AG08396 (cell line): ENCODE measurements at places on chromosomes 1 and 21.

DNA sequence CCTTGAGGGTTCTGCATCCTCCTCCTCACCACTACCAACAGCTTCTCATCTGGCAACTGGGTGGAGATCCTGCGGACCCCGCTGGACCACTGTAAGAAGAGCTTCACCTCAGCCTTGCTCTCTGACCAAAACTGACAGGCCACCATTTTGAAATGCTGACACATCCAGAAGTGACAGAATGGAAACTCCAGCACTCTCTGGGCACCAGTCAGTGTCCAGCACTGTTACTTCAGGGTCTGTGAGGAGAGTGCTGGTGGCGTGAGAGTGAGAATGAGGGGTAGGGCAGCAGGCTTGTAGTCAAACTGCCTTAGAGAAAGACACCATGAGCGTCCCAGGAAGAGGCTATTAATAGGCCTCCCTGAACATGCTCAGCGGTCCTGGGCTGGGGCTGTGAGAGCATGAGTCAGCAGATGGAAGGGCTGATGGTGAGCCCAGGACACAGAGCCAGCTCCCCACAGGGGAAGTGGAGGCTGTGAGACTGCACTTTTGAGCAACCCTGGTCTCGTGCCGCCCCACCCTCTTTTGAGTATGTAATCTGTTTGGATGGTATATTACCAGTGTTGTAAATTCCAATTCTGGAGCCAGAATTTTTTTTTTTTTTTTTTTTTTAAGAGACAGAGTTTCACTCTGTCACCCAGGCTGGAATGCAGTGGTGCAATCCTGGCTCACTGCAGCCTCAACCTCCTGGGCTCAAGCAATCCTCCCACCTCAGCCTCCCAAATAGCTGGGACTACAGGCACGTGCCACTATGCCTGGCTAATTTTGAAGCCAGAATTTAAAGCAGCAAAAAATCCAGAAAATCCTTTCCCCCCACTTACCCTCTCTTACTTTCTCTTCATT, 34.4 kb upstream of the SLC30A1 start:
- peak; percentile 89 for DNase-seq

DNA sequence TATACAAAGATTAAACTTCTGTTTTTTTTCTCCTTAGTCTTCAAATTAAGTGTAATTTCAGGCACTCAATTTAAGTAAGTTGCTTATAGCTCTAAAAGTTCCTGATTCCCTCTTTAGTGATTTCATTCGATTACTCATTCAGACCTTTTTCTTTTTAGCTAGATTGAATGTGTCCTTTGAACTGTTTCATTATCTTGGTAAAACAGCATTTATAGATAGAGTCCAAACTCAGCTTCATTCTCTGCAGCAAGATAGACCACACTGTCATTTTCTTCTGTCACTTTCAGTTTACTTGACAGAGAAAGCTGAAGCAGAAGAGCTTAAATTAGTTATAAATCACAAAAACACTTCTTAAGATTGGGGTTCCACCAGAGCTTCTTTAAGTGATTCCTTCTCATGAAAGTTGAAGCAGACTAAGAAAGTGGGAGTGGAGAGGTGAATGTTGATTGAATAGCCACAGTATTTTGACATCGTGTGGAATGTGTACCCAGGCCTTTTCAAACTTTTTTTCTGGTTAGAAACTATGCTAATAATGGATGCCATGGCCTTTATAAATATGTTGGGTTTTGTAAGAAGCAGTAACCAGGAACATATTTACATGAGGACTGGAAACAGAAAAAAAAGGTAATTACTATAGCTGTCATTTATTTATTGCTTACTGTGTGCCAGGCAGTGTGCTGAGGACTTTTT, 52.2 kb downstream of the ZBTB40 start:
- DNase-seq, result peak; percentile 27

DNA sequence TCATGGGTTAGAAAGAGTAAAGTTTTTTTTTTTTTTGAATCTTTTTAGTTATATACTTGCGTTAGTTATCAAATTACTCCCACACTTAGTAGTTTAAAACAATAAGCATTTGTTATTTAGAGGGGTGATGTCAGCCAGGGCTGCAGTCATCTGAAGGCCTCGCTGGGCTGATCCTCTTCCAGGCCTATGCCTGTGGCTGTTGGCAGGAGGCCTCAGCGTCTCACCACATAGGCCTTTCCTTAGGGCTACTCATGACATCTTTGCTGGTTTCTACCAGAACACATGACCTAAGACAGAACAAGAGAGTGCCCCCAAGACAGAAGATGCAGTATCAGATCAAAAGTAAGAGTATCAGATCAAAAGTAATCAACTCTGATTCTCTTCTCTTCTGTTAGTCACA, 167.4 kb downstream of the HHAT start:
- no peak for DNase-seq

DNA sequence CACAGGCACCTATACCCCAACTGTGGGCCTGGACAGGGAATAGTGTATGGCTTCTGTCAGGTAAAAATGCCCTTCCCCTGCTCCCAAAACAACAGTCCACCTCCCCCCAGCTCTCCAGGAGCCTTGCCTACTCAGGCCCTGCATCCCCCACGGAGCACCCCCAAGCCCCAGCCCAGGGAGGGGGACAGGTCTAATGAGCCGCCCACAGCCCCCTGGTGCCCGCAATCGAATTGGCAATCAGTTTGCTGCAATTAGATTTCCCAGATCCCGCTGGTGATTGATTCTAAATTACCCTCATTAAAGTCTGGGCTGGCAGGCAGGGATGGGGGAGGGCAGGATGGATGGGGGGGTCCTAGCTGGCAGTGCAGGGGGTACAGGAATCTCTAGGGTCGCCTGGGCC, 8.1 kb downstream of the SDC3 start:
- DNase-seq, result no peak

DNA sequence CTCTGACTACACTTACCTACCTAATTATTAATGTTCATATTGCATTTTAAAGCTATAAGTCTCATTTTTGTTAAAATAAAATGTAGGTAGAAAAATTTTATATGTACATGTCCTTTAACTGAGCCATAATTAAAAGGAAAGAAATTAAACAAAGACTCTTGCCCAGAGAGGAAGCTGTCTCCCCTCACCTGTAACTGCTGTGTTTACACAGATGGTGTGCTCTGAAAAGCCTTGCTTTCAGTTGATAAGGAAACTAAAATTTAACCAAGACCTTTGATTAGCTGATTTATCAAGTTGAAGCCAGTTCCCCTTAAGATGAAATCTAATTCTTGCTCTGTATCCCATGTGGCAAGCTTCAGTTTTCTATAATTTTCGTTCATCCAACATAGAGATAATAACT, 213.5 kb downstream of the LYPLAL1 start:
- no peak for DNase-seq

GRCh38 chr1:113835686-113836290, 23.5 kb upstream of the RSBN1 start:
- DNase-seq, result peak; percentile 21

DNA sequence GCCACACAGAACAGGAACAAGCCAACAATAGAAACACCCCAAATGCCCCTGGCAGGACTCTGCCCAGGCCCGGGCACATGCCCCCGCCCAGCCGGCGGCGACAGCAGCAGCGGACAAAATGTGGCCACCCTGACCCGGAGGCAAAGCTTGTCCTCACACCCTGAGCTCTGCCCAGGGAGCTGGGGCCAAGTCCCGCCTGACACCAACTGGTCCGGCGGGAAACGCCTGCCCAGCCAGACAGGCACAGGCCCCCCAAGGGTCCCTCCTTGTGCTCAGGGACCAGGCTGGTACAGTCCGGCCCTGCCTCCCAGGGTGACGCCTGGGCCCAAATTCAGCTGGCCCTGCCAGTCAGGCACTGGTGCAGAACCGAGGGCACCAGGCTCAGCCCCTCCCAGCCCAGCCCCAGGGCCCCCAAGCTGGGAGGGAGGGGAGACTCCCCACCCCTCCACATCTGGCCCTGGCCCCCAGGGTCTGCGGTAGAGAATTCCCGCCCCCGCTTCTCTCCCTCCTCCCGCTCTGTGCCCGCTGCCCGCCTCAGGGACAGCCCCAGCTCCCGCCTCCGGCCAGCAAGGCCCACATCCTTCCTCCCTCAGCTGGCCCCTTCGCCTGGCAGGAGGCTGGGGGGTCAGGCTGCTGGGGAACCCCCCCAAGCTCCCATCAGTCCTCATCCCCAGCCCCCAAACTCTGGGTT, 2.0 kb downstream of the AHDC1 start:
- DNase-seq, result peak; percentile 57

- DNase-seq, result no peak
Measured at GRCh38 chr1:110686188-110686587, 11.4 kb upstream of the KCNA3 start.

DNA sequence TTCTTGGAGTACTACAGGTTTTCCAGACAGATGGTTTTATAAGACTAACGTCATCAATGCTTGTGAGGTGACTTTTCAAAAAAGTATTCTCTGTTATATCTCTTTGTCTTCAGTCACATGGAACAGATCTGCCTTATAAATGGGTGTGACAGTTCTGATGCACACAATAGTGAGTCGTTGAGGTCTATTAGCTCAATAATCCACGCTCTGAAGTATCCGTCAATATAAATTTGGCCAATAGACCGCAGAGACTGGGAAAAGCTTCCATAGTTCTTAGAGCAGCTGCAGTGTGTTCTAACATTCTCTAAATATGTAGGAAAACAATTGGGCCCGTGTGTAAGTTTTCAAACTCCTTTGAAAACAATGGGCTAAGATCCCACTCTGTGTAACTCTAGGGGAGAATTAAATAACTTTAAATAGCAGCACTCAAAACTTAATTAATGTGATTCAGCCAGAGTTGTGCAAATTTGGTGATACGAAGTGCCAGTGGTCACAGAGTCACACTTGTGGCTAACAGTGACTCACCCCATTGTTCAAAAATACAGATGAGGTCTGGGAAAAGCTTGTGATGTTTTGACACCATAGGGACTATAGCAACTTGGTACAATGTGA, 316.0 kb downstream of the LMO4 start:
- DNase-seq, result no peak

GRCh38 chr1:230807029-230807428, 59.8 kb downstream of the CAPN9 start:
- no peak for DNase-seq

DNA sequence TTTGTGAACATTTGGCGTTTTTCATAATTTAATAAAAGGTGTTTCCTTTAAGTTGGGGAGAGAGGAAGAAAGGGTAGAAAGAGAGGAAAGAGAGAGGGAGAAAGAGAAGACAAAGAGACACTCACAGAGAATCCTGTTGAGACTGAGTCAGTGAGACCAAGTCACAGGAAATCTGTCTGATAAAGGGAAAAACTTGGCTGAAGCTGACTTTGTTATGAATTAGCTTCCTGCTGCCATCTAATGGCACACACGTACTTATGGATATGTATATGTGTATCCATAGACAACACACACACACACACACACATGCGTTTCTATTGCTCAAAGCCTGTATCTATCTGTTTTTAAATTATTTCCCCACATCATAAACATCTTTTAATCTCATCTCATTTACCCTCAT, 42.5 kb upstream of the DISC1 start:
- DNase-seq, result peak; percentile 12

DNA sequence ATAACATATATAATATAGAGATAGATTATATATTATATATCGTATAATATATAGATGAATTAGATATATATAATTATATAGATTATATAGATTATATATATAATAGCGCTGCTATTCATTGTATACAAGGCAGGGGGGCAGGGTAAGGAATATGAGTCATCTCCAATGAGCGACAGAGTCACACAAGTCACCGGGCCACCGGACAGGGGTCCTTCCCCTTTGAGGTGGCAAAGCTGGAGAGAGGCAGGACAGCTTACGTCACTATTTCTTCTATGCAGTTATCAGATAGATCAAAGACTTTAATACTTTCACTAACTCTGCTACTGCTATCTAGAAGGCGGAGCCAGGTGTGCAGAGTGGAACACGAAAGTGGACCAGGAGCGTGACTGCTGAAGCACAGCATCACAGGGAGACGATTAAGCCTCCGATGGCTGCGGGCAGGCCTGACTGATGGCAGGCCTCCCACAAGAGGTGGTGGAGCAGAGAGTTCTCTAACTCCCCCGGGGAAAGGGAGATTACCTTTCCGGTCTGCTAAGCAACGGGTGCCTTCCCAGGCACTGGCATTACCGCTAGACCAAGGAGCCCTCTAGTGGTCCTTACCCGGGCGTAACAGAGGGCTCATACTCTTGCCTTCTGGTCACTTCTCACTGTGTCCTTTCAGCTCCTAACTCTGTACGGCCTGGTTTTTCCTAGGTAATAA, 2154.7 kb downstream of the MRPL39 start:
- DNase-seq, result no peak

DNA sequence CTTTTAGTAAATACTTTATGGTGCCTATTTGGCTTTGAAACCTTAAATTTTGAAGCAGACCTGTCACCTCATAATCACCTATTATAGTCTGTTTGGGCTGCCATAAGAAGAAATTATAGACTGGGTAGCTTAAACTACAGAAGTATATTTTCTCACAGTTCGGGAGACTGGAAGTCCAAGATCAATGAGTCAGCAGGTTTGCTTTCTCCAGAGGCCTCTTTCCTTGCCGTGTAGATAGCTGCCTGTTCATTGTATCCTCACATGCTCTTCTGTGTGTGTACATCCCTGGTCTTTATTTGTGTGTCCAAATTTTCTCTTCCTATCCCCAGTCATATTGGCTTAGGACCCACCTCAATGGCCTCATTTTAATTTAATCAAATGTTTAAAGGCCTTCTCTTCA, 518.2 kb downstream of the ADGRL2 start:
- DNase-seq, result no peak

- DNase-seq, result no peak
Measured at GRCh38 chr1:17392199-17392740, 20.3 kb downstream of the PADI6 start.

- no peak for DNase-seq
Measured at GRCh38 chr21:36647279-36648093, 51.4 kb upstream of the SIM2 start.

DNA sequence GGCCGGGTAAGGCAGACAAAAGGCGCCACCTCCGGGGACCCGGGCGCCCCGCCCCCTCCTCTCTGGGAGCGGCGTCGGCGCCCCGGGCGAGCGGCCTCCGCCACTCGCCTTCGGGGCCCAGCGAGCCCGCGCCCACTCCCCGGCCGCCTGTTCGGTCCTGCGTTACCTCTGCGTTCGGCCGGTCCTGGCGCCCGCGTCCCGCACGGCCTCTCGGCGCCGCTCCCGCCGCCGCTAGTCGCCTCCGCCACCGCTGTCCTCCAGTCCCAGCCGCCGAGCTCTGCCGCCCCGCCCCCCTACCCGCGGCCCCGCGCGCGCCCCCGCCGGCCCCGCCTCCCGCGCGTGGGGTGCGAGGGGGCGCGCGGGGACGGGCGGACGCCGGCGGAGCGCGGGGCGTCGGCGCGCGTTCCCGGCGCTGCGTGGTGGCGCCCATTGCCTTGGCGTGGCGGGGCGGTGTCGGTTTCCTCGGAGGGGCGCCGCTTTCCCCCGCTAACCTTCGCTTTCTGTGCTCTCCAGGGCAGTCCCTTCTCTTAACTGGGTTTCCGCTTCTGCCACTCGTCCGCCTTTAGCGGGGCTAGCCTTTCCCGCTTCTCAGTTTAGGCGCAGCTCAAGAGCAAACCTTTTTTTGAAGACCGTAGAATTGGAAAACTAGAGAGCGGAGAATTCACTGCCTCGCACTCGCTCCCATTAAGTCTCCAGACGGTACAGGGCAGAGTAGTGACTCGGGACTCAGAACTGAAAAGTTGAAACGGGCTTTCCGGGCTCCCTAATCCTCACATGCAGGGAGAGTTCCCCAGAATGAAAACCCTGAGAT, at the start of gene HP1BP3:
TSS of gene HP1BP3 (minus strand) at position 279 of the 811 bp plus-strand sequence. CDS start 6,867 bp downstream, outside the sequence.
- peak; percentile 88 for DNase-seq
